Inflammatory macrophage treated with lipopolysaccharide for 1 hour (primary cell): ENCODE measurements at places on chromosomes 2 and 18.

GRCh38 chr2:86790134-86790675, 508 bp downstream of the CD8A start:
- no peak for DNase-seq

GRCh38 chr2:24175631-24176187, 856 bp downstream of the FAM228A start:
- no peak for DNase-seq

DNA sequence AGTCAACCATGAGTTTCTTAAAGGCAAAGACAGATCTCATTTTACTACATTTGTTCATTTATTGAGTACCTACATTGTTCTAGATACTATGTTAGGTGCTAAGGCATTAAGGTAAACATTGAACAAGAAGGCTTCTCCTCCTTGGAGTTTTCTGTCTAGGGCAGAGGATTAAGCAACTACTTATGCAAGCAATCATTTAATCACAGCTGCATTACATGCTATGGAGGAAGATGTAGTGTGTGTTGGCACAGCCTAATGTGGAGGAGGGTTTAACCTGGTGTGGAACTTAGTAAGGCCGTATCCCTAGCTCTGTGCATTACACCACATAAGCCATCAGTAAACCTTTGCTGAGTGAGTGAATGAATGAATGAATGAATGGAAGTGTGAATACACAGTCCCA, 106.5 kb upstream of the MAP3K20 start:
- DNase-seq = peak; percentile 62

DNA sequence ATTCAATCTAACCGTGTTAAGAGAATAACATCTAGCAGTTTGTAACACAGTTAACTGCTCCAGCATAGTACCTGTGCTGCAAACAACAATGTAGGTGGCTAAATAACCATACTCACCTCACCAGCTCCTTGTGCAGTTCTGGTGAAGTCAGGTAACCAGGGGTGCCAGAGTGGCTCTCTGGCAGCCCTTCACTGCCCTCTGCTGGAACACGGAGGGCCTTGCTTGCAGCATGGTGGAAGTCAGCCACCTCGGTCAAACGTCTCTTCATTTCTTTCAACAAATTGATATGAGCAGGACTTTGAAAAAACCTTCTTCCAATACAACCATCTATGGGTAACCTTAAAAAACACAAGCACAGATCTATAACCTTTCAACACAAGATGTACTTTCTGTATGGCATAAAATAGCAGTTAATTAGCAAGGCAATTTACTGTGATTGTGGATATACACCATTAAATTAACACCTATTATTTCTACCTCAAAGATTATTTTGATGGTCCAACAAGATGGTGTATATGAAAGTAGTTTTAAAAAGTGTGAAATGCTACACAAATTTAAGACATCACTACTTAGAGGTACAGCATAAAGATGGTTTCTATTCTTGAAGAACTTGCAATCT, 56.6 kb downstream of the EPG5 start:
- no peak for DNase-seq

GRCh38 chr2:239200646-239201530, 199.9 kb downstream of the HDAC4 start:
- no peak for DNase-seq
